ENCODE measurements at places on chromosomes 1 and 21.

DNA sequence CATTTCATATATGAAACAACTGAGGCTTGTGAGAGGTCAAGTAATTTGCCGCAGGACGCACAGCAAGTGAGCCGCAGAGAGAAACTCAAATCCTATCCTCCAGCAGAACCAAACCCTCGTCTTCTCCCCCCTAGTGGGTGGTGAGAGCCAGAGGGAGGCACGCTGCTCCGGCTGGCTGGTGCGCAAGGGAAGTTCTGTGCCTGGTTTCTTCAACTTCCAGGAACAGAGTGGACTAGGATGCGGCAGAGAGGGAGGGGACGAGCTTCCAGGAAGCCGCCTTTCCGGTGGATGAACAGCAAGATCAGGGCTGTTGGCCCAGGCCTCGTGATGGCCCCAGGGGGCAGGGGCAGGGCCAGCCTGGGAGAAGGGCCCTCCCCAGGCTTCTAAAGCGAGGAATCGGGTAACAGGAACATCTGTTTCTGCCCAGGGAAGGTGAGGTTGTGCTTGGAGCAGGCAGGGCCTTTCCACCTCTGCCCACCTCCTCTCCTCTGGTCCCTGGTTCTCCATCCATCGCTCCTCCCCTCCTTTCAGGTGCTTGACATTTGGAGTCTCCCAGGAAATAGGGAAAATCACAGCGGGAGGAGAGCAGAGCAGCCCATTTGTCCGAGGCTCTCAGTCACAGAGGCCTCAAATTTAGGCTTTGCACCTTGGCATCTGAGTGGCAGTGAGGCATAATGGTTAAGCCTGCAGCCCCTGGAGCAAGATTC is 16.8 kb upstream of the PDIK1L start:
- no peak for DNase-seq

DNA sequence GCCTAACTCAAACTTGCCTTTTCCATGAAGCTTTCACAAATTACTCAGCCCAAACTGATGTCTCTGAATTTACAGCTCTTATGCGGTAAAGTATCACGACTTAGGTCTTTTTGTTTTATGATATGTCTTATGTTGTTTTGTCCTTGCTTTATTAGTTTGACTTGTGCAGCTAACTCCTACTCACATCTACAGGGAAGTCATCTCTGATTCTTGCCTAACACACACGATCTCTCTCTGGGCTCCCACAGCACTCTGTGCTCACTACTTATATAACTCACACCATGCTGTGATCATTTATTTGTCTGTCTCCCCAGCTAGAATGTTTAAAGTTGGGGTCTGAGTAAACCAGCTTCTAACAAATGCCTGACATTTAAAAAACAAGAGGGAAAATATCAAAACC is 9.3 kb upstream of the PI4KB start:
- no peak for DNase-seq

GRCh38 chr1:80582980-80583379 is 1217.8 kb upstream of the ADGRL2 start:
- DNase-seq, result no peak

DNA sequence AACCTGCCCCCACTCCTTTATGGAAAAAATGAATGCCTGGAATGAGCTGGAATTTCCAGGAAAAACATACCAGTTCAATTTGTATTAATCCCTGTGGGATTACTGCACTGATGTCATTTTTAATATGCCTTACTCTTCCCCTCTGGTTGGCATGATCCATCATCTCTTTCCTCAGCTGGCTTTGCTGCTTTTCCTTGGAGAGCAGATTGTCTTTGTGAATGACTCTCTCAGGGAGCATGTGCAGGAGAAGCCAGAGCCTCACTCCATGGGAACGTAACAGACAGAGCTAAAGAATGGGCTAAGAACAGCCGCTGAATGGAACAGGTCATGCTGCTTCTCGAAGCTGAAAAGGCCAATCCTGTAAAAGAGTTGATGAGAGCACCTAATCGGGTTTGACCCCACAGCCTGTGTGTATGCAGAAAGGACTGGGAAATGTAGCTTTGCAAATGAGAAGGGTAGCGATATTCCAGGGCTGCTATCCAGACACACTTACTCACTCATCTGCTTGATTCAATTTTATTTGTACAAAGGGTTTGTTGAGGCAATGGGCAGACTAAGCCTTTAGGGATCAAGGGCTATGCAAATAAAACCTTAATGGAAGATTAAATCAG is 20.7 kb downstream of the PHC2 start:
- no peak for DNase-seq

DNA sequence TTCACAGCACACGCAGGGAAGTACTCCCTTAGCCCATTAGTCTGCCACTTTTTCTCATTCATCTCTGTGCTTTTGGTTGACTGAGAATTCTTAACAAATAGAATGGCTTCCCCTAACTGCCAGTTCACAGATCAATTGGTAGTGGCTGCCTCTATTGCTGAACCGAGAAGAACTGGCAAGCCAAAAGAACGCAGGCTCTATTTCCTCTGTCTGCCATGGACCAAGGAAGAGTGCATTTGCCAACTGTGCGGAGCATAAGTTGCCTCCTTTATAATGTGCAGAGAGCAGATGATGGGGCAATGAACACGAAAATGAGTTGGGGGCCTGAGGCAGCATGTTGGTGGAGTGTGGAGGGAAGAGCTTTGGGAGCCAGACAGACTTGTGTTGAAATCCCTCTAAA is 483.1 kb upstream of the CAMK1G start:
- no peak for DNase-seq

DNA sequence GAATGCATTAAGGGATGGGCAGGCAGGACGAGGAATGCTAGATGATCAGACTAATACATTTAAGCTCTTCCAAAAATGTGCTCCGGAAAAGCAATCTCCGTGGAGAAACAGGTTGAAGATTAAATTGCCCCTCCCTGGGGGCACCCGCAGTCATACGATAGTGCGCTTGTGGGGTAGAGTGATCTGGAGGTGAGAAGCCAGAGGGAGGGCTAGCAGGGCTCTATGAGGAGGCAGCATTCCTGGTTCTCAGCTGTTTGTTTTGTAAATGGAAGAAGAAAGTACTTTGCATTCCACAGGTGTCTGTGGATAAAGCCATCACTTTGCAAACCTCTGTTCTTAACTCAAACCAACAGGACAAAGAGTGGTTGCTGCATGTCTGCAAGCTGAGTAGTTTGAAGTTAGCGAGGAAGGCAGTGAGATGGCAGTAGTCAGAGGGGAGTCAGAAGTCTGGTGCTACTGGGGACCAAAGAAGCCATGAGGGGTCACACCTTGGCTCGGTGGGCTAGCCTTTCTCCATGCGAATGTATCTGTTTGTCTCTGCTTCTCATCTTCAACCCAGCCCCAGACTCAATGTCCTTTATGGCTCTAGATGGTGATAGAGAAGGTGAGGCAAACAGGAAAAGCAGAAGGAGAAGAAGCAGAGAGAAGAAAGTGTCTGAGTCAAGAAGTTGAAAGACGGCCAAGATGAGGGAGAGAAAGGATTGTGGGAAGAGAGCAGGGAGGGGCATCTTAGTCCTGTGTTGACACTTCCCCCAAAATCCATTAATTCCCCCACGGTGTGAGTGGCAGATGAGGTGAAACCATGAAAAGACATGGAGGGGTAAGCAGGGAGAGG is 65.2 kb upstream of the GJA8 start:
- DNase-seq, result no peak

GRCh38 chr1:30290581-30290980 is 432.8 kb downstream of the MATN1 start:
- DNase-seq, result no peak

DNA sequence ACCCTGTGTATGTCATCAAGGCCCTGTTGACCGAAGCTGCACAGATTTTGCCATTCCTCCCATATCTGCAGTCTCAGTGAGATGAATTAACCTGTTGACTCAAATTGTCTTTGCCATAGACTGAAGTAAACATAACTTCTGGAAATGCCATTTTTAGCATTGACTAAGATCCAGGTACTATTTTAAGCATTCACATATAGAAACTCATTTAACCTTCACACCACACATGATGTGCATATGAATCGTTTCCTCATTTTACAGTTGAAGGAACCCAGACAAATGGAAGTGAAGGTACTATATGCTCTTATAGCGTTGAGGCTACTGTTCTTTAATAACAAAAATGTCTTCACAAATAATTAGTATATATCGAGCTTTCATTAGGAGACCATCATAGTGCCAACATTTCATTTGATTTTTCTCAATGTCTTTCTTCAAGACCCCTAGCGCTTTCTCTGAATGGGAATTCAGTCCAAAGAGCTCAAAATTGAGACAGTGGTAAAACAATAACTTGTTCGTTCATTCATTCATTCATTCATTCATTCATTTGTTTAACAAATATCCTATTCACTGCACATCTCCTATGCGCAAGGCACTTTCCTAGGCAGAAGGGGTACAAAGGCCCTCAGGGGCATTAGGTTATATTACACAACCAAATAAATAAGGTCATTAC is 444.7 kb downstream of the ADGRL2 start:
- no peak for DNase-seq

DNA sequence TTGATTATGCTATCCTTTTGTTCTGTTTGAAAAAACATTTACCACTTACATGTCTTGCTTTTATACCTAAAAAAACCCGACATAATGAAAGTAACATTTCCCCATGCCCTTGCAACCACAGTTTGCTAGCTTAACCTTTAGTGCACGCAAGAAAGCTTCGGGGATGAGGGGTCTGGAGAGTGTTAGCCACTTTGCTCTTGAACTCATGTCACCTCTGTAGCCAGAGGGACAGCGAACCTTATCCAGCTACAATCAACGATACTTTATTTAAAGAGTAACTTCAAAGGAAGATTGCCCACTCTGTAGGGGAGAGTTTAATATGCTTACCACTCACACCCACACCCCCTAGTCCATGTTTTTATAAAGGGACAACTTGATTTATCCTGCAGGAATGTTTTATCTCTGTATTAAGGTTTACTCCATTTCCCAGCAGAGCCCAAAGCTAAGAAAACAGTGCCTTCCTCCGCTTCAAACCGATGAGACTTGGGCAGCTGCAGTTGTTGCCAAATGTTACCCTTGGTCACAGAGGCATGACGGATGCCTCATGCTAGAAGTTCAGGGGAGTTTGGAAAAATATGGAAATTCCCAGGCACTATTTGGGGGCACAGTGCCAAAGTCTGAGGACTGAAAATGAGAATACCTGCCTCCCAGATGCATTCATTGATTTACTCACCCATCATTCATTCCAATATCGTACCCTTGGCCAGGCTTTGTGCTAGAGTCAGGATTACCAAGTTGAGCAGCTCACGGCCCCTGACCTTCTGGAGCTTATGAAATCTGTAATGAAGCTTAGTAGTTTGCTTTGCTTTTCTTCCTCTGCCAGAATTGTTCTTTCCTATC is 61.4 kb upstream of the VCAM1 start:
- DNase-seq, result no peak

DNA sequence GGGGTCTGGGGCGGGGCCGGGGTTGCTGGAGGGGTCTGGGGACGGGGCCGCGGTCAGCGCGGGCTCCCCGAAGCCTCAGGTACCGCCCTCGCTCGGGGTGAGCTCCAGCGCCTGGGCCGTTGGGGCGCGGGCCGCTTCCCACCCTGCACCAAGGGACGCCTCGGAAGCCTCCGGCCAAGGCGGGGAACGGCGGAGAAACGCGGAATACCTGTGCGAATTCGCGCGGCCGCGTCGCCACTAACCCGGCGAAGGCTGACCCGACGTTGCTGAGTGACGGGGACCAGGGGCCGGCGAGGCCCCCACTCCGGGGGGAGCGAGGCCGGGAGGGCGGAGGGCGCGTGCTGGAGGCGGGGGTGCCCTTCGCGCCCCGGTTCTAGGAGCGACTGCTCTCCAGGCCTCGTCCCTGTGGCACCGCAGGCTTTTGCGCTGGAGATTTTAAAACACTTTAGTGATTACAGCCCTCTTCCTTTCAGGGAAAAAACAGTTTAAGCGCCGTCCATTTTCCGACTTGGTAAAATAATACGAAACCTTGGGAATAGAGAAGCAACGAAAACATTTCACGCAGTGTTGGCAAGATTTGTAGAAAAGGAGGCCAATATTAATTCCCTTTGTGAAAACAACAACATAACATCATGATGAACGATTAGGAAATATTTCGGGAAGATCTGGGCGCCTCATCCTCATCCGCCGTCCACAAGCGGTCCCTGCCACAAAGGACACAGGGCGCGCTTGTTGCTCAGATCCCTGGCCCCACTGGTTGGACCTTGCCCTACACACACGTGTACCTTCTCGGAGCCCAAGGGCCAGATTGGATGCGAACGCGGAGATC is 971 bp upstream of the GNG4 start:
- DNase-seq, result no peak

Measured in NK-92 treated with Interleukin-12 subunit alpha and Interleukin-12 subunit beta, amount 100 ng/mL, for 24 hours (cell line).